DMS79 (cell line): ENCODE measurements at places on chromosomes 2 and 18.
A peak's percentile ranks its signal among the peaks of the same experiment; 100 is the strongest.

GRCh38 chr2:46379213-46380037, 82.2 kb downstream of the EPAS1 start:
- DNase-seq: no peak

- DNase-seq: peak; percentile 54
Observed at GRCh38 chr2:134669731-134670669, 48.8 kb downstream of the TMEM163 start.

- peak; percentile 77 for DNase-seq
Observed at GRCh38 chr2:218272531-218273212, 2.4 kb downstream of the PNKD start.

GRCh38 chr2:124535816-124536215, 510.7 kb downstream of the CNTNAP5 start:
- DNase-seq: no peak

GRCh38 chr18:62601871-62602270, 79.0 kb downstream of the ZCCHC2 start:
- no peak for DNase-seq

DNA sequence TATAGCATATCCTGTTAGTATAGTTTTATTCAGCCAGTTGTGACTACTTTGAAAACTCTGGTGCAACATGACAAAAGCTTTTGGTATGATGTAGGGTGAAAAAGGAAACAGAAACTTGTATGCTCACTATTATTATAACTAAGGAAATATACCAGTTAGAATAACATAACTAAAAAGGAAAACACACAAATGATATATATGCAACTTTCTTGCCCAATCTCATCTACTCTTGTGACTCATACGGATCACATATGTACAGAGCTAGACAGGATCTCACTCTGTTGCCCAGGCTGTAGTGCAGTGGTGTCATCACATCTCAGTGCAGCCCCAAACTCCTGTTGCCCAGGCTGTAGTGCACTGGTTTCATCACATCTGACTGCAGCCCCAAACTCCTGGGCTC, 12.4 kb upstream of the TLK1 start:
- DNase-seq: no peak

DNA sequence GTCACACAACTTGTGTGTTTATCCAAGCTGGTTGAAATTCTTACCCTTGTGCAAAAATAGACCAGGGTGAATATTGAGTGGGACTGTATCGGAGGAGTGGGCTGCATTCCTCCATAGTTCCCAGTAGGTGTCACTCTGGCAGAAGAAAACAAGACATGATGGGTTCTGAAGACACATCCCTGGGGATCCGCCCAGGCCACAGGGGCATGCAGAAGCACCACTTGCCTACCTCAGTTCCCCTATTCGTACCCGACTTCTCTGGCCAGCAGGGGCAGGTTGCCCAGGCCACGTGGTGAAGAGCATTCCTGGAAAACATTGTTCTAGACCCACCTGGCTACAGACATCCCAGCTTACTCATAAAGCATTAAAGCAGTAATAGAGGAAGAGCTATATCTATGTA, 168.2 kb downstream of the FAM210A start:
- no peak for DNase-seq
